ENCODE measurements at places on chromosomes 1 and 21.

DNA sequence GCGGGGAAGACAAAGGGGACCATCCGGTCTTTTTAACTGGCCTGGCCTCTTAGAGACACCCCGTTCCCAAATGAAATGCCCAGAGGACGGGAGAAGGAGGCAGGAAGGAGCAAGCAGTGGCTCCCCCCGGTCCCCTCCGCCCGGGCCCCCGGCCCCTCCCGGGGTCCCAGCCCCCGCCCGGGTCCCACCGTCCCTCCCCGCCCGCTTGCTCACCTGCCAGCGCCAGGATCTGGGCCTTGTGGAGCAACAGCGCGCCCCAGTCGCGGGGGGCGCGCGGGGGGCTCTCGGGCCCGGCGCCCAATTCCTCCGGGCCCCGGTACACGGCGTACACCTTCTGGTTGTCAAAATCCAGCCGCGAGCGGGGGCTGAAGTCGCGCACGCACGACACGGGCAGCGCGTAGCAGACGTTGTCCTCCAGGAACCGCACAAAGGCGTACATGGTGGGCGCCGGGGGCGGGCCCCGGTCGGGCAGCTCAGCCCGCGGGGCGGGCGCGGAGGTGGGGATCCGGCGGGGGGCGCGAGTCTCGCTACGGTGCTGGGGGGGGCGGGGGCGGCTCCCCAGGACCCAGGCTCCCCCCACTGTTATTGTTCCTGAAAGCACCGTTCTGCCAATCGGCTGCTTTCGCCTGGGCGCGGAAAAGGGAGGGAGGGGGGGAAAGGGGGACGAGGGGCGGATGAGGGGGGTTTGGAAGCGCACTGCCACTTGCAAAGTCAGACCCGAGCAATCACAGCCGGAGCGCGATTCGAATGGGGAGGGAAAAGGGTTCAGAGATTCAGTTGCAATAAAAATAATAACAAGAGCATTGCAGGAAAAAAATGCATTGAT lies at the start of gene BEND5:
TSS of gene BEND5 (minus strand) at position 499 of the 826 bp plus-strand sequence. CDS start at position 439, 60 bp downstream.
- peaks cover 7% of the 10 kb centered on the region for H3K27me3 ChIP-seq
- peak within 1 kb of the TSS; percentile 85 for H3K4me3 ChIP-seq
- H3K4me1 ChIP-seq: peaks cover 36% of the 10 kb centered on the region
- DNase-seq: peak; percentile 77
- peak within 1 kb of the TSS; percentile 82 for H3K27ac ChIP-seq
- H3K36me3 ChIP-seq: peaks cover 19% of the 10 kb centered on the region

DNA sequence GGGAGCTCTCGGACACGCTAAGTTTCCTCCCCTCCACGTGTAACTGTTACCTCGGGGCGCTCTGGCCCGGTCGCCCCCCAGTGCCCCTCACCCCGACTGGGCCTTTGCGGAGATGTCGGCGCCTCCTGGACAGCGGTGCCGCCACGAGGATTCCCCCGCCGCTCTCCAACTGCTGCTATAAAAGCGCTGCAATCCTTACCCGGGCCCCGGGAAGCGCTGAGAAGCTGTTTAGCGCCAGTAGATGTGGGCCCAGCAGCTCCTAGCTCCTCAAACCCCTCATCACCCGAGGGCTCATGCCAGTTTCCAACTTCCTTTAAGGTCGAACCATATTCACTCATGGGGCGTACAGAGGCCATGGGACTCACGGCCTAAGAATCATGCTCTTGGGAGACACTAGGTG lies 361 bp upstream of the LMX1A start:
- DNase-seq: no peak
- H3K4me3 ChIP-seq: no peak overlapping the region
- H3K27ac ChIP-seq: no peak overlapping the region
- H3K27me3 ChIP-seq: peaks cover 66% of the 10 kb centered on the region

DNA sequence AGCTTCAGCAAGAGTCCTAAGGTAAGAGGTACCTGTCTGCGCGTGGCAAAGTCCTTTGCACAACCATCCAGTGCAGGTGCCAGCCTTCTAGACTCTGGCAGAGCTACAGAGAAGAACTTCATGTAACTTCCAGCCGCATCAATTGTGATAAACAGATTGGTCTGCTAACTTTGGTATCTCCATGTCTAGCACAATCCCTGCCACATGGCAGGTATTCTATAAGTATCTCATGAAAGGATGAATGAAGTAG lies 29.8 kb downstream of the CD48 start:
- H3K27me3 ChIP-seq: no peaks in the 10 kb centered on the region
- peak overlapping the region; percentile 94 for H3K27ac ChIP-seq
- DNase-seq: no peak
- peaks cover 80% of the 10 kb centered on the region for H3K4me1 ChIP-seq
- no peak overlapping the region for H3K4me3 ChIP-seq

DNA sequence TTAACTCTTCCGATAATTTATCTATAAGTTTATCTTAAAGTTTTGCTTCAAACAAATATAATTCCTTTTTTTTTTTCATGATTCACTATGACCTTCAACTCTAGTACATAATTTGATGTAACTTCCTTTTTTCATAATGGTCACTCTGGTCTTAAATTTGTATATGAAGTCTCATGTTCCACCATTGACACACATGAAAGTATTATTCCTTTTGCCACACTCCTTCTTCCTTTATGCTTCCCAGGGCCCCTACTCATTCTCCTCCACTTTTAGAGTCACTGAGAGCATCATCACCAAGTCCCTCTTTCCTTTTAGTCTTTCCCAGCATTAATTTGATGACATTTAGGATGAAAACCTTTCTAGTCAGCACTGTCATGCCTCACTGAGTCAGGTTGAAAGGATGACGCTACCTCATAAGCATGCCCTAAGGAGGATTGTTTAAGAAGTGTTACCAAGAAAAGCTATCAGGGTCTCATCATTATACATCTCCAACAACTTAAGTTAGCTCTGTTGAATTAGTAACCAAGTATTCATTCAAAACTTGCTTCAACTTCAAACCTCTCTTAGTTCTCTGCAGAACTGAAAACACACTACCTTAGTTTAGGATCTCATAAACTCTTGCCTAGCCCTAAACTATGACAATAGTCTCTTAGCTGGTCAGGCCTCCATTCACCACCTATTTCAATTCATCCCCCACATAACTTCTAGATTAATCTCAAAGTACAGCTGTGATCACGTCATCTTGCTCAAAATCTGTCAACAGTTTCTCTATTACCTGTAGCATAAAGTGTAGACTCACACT lies 14.5 kb downstream of the AUNIP start:
- no peak for DNase-seq
- H3K27ac ChIP-seq: no peak overlapping the region
- no peaks in the 10 kb centered on the region for H3K27me3 ChIP-seq
- peaks cover 8% of the 10 kb centered on the region for H3K4me1 ChIP-seq

- no peak overlapping the region for H3K27ac ChIP-seq
- no peaks in the 10 kb centered on the region for H3K36me3 ChIP-seq
- DNase-seq: no peak
- H3K27me3 ChIP-seq: peaks cover 2% of the 10 kb centered on the region
- no peak overlapping the region for H3K4me3 ChIP-seq
Measured at GRCh38 chr1:60376196-60376595, 302.6 kb upstream of the C1orf87 start.

DNA sequence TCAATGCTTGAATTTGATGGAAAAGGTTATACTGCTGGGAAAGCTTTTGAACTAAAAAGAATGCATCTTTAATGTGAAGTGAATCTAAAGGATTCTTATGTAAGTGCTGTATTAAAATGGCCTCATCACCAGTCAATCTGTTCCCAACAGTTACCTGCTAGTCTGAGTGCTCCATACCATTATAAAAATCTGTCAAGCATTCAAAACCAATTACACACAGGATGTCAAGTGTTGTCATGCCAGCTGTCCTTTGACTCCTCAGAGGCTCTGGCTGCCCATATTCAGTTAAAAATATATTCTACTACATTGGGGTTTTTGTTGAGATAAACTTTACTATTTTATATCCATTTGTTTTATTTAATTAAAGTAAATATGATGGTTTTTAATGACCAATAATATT lies 1587.7 kb downstream of the AMY1C start:
- no peak overlapping the region for H3K4me3 ChIP-seq
- no peak for DNase-seq
- no peaks in the 10 kb centered on the region for H3K27me3 ChIP-seq
- H3K27ac ChIP-seq: no peak overlapping the region
- H3K4me1 ChIP-seq: no peaks in the 10 kb centered on the region
- no peaks in the 10 kb centered on the region for H3K36me3 ChIP-seq

DNA sequence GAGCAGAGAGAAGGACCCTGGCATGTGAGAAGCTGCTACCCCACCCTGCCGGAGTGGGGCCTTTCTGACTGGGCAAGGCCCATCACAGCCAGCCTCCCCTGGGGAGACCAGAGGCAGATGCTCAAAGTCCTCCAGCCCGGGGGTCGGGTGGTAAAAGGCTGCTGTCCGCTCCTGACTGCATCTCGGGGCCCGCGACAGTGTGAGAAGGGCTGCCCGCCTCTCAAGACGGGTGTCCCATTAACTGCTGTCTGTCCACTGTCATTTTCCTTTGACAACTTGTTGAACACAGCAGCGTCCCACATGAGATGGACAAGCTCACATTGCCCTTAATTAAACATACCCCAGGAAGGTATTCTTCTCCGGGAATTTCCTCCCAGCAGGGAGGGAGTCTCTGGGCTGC lies 91.4 kb upstream of the ARHGEF16 start:
- no peak for DNase-seq
- H3K4me1 ChIP-seq: no peaks in the 10 kb centered on the region
- H3K4me3 ChIP-seq: no peak overlapping the region
- H3K27me3 ChIP-seq: peaks cover 6% of the 10 kb centered on the region
- H3K27ac ChIP-seq: no peak overlapping the region
